Stimulated activated CD4-positive, alpha-beta T cell treated with anti-CD3 and anti-CD28 coated beads, Interleukin-1b, Interleukin-23, amount 100 ng/mL, for 1 hour (primary cell): ENCODE measurements at places on chromosomes 2 and 18.

- no peak for DNase-seq
Observed at GRCh38 chr2:227188292-227188691, 23.9 kb downstream of the COL4A3 start.

DNA sequence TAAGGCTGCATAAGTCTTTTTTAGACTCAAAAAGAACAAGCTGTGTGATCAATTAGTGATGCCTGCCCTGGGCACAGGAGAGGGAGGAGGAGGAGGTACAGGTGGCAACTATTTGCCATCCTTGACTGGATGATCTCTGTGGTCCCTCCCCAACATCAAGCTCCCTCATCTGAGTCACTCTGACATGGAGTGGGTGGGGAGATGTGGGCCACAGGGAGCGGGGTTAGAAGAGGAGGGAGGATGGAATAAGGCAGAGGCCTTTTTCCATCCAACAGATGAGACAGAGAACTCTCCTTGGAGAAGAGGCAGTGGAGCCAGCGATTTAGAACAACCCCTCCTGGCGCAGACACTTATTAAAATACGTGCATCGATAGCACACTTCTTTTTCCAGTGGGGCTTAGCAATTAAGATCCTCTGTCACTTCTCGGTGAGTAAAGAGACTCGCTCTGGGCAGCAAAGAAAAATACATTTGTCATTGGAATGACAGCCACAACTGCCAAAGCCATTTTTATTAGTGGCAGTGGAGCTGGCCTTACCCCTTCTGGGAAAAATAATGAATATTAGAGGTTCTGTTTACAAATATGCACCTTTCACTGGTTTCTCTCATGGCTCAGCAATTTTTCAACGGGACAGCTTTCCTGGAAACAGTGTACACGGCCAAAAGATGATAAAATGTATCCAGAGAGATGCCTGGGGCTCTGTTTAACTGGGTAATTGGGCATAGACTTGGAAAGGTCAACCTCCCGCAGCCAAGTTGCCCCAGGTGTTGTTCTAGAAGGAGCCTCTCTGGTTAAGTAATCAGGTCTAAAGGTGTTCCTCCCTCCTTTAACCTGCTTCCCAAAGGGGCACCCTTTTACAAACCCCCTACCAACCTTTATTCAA lies 238.4 kb upstream of the CXCR4 start:
- no peak for DNase-seq

GRCh38 chr18:70022636-70023035 lies 75.0 kb upstream of the CD226 start:
- no peak for DNase-seq

DNA sequence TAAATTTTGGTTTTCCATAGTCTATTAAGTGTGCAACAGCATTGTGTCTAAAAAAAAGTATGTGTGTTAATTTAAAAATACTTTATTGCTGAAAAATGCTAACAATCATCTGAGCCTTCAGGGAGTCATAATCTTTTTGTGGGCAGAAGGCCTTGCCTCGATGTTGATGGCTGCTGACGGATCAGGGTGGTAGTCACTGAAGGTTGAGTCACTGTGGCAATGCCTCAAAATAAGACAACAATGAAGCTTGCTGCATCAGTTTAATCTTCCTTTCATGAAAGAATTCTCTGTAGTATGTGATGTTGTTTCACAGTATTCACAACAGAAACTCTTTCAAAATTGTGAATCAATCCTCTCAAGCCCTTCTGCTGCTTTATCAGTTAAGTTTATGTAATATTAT lies 31.3 kb downstream of the HDHD2 start:
- no peak for DNase-seq

DNA sequence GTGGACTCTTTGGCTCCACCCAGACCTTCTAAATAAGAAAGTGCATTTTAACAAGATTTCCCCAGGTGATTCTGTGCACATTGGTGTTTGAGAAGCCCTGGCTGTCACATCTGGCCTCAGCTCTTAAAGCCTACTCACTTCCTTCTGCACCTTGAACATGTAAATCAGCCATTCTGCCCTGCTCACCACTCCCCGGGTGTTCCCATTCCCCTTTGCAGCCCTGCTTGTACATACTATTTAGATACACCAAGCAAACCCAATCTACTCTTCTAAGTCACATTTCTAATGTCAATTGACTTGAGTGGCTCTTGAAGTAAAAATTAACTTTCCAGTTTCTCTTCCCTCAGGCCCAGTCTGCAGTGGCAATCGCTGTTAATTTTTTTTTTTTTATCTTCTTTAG lies 13.1 kb upstream of the SCN1A start:
- DNase-seq = no peak

- DNase-seq = no peak
Observed at GRCh38 chr2:71618327-71619113, 165.2 kb downstream of the DYSF start.

- no peak for DNase-seq
Observed at GRCh38 chr2:237967463-237967951, 693 bp downstream of the UBE2F start.

DNA sequence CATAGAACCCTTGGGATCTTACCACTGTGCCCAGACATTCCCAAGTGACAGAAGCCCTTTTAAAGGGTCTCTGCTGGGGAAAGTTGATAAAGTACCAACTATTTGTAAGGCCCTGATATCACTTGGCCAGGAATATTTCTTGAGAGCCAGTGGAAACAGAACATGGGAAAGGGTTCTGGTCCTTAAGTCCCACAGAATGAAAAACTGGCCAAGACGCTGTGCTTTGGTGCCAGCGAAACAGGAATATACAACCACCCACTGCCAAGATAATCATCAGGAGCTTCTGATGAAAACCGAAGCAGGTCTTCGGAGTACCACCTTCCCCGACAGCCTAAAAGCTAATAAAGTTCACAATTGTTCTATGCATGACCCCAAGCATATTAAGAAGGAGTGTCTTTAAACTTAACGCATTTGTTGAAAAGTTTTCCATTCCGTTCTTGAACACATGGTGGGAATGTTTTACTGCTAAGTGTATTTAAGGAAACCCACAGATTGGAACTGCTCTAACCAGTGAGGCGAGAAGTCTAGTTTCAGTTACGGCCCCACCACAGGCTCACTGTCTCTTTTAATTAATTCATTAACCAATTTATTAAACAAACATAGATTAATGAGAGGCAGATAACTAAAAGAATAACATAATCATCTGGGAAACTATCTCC lies 152.6 kb downstream of the ANKRD44 start:
- DNase-seq = no peak

GRCh38 chr2:230505162-230505561 lies 89.2 kb downstream of the SP100 start:
- no peak for DNase-seq

DNA sequence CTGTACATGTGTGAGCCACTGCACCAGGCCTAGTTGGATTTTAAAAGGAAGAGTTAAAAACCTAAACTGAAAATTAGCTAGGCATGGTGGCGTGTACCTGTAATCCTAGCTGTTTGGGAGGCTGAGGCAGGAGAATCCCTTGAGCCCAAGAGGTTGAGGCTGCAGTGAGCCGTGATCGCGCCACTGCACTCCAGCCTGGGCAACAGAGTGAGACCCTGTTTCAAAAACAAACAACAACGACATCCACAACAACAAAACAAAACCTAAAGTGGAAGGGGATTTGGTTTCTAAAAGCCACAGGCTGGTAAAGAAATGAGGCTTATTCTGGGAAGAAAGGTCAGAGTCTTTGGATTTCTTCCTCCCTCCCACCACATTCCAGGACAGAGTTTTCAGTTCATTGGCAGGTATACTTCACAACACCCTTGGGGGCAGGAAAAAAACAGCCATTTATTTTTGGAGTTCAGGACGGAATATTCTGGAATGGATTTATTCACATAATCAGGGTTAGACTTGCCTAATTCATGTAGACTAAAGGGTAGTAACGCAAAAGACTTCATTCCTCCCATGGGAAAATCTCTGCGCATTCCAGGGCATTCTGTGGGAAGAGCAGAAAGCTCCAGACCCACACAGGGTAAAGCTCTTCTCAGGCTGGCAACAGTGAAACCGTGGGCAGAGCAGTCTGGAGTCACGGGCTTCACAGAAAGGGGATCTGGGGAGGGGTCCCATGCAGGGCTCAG lies 34.9 kb downstream of the TEX44 start:
- DNase-seq = no peak

DNA sequence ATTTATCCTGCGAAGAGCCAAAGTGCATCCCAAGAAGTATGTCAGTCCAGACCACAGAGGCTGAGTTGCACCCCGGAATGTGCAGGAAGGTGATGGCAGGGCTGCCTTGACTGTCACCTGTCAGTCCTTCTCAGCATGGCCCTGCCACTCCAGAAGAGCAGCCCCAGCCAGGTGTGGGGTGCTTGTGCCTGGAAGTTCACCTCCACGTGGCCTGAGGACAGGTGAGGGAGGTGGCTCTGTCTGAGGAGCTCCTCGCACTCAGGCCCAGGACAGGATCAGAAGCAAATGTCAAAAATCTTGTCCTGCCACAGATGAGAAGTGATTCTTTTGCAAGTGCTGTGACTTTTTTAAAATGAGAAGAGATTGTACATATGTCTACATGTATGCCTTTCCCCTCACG lies 31.4 kb upstream of the B3GNT7 start:
- DNase-seq = no peak

DNA sequence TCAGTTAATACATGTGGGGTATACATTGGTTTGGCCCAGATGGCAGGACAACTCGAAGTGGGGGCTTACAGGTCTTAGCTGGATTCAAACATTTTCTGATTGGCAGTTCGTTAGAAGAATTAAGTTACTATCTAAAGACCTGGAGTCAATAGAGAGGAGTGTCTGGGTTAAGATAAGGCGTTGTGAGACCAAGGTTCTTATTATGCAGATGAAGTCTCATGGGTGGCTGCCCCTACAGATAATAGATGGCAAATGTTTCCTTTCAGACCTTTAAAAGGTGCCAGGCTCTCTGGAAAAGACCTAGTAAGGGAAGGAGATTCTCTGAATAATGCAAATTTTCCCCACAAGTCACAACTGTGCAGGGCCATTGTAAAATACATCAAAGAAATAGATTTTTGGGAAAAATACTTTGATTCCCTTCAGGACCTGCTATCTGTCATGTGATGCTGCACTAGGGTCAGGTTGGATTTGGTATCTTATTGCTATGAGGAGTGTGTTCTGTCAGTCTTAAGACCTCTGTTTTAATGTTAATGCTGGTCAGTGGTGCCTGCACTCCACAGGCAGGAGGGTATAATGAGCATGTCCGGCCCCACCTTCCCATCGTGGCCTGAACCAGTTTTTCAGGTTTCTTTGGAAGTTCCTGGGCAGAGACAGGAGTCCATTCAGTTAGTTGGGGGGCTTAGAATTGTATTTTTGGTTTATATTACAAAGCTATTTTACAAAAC lies 14.3 kb upstream of the MC5R start:
- no peak for DNase-seq

DNA sequence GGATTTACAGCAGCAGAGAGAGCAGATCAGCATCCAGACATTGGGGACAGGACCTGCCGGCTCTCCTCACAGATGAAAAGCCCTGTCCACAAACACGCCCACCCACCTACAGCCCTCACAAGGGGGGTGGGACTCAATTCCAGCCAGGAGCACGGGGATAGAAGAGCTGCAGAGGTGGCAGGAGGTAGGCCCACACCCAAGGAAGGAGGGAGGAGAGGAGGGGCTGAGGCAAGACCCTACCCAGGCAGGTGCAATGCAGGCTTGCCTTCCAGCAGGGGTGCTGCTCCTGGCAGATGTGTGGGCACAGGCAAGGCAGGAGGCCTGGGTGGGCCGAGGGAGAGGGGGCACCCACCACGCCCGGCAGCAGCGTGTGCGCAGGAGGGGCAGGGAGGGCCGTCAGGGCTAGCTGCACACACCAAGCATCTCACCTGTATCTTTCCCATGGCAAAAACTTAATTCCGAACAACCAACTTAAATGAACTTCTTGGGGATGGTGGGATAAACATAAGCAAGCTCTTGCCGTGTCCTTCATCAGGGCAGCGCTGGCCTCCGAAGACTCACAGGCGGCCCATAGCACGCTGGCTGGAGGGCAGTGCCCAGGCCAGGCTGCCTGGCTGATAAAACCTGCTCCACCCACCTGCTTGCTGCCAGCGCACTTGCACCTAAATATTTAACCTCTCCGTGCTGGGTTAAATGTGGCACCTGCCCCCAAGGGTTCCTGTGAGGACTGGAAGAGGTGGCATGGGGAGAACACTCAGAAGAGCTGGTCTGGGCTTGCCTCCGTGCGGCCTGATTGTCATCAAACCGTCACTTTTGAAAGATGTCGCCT lies 219.5 kb downstream of the HDAC4 start:
- DNase-seq = no peak

GRCh38 chr2:239279508-239280295 lies 121.1 kb downstream of the HDAC4 start:
- DNase-seq = no peak
